ENCODE measurements at places on chromosomes 4 and X.

GRCh38 chr4:8308856-8309771 is 39.6 kb downstream of the HTRA3 start:
- no peak for DNase-seq

DNA sequence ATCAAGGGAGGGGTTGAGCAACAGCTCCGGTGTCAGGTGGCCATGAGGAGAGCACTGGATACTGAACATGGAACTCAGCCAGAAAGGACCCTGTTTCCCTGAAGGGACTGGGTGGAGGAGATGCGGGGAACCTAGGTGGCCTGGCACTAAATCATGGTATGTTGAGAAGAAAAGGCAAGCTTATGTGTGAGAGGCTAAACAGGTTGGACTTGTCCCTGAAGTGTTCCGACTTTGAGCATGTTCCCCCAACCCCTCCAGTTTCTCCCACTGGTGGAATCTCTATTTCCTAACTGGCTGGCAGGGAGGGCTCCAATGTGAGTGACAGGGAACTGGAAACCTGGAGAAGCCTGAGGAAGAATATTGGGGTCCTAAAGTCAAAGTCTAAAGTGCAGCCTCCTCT is 69.5 kb downstream of the PLAC1 start:
- no peak for DNase-seq

GRCh38 chrX:4841216-4841745 is 1127.8 kb upstream of the PRKX start:
- DNase-seq: peak; percentile 56

DNA sequence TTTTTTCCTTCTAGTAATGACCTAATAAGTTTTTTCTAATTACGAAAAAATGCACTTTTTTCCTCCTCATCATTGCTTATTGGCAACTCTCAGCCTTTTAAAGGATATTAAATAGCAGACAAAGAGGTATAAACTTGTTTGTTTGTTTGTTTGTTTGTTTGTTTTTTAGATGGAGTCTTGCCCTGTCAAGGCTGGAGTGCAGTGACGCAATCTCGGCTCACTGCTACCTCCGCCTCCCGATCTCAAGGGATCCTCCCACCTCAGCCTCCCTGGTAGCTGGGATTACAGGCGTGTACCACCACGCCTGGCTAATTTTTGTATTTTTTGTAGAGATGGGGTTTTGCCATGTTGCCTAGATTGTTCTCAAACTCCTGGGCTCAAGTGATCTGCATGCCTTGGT is 6.0 kb downstream of the RBM47 start:
- no peak for DNase-seq

DNA sequence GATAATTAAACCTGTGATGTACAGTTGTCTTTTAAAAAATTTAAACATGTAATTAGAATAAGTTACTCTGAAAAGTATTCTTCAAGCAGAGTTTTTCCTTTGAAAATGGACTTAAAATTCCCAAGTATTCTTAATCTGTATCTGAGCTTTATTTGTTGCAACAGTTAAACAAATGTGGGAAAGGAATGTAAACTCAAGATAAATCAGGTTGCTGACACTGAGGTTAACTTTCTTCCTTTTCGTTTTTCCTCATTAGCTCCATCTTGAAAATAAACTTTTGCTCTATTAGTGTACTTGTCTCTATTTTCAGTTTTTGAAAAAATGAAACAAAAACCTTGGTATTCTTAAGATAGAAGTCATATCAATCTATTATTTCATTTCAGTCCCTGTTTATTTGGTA is 144.5 kb upstream of the BMPR1B start:
- DNase-seq: no peak

- no peak for DNase-seq
Observed at GRCh38 chr4:187090401-187090800, 366.7 kb upstream of the FAT1 start.

GRCh38 chr4:112029771-112030171 is 115.5 kb upstream of the FAM241A start:
- no peak for DNase-seq

DNA sequence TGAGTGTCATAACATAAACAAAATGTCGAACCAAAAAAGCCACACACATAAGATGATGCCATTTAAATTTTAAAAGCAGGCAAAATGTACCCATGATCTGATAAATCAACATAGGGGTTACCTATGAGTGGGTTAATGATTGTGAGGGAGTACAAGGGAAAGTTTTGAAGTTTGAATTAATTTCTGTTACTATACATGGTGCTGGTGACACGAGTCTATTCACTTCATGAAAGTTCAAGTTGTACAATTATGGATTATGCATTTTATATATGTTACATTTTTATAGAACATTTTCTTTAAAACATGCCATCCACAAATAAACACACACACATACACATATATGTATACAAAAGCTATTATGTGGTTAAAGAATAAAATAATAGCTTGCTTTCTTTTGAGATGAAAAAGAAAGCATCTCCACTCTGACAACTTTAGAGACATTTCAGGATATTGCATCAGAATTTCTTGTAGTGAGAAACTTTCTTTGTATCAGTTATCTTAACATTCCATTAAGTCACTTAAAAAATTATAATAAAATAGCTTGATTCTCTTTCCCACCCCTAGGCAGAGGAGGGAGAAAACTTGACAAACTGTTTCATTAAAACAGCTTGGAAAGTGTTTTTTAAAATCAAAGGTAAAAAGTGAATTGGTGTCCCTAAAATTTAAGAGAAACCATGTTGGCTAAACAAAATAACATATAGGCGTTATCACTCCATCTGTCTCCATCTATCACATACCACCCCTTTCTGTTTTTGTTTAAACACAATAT is 891.8 kb upstream of the NDST4 start:
- DNase-seq: no peak

DNA sequence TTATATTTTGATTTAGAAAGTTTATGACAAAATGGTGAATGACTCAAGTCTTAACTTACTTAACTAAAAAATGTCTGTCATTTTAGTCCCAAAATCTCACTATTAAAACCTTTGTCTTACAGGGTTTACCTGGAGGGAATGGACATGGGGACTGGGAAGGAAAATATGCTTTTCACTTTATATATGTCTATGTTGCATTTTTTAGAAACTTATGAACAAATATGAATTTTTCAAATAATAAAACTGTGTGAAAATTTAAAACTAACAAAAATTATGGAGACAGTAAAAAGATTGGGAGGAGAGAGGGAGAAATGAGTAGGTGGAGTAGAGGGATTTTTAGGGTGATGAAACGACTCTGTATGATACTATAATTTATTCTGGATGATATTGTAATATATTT is 6.2 kb downstream of the MGARP start:
- DNase-seq: no peak

GRCh38 chr4:8508266-8508665 is 67.7 kb downstream of the TRMT44 start:
- no peak for DNase-seq

GRCh38 chrX:45623266-45623665 is 422.6 kb upstream of the DIPK2B start:
- no peak for DNase-seq

DNA sequence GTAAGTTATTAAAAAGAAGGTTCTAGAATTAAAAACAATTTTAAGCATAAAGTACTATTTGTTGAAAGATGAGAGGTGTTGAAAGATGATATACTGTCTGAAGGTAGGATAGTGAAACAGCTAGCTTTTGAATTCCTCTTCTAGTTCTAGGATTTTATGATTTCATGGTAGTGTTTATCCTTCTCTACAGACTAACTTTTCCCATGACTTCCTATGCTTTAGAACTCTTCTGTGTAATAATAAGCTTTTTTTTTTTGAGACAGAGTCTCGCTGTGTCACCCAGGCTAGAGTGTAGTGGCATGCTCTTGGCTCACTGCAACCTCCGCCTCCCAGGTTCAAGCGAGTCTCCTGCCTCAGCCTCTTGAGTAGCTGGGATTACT is 96.0 kb upstream of the NUDT6 start:
- DNase-seq: no peak

- DNase-seq: no peak
Observed at GRCh38 chr4:185358514-185358913, 37.2 kb downstream of the LRP2BP start.

GRCh38 chrX:17552044-17552650 is 177.1 kb downstream of the NHS start:
- DNase-seq: no peak

DNA sequence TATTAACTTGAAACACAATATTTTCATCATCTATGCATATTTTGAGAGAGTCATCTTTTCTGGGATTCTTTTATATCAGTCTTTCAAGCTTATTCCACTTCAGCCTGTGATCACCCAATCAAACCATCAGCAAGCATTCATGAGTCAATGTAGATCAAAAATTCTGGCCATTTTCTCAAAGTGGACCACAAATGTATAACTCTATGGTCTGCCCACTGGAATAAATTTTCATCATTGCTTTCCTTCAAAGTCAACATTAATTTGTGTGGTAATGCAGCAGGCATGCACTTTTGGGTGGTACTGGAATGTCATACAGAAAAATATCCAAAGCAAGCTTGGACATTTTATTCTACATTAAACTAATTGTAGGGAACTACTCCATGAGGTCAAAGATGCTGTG is 1013.0 kb downstream of the STIM2 start:
- DNase-seq: no peak

DNA sequence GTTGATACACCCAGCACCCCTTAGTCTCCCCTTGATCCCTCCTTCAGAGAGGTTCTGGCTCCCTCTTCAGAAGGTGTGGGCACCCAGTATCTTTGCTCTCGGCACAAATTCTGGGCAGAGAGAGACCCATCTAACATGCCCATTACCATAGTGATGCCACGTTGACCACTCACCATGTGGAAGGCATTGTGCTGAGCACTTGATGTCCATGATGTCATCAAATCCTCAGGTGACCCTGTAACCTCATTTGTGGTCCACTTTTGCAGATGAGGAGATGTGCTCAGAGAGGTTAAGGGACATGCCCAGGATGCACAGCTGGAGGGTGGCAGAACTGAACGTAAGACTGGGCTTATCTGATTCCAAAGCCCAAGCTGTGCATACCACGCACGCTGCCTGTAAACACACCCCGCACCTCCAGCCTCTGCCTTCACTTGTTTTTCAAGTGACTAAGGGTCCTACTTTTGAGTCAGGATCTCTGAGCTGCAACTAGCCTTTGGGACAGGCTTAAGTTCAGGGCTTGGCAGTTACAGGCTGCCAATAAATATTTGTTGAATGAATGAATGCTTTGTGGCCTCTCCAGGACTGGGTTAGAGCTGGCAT is 55.2 kb downstream of the HTRA3 start:
- DNase-seq: peak; percentile 30

DNA sequence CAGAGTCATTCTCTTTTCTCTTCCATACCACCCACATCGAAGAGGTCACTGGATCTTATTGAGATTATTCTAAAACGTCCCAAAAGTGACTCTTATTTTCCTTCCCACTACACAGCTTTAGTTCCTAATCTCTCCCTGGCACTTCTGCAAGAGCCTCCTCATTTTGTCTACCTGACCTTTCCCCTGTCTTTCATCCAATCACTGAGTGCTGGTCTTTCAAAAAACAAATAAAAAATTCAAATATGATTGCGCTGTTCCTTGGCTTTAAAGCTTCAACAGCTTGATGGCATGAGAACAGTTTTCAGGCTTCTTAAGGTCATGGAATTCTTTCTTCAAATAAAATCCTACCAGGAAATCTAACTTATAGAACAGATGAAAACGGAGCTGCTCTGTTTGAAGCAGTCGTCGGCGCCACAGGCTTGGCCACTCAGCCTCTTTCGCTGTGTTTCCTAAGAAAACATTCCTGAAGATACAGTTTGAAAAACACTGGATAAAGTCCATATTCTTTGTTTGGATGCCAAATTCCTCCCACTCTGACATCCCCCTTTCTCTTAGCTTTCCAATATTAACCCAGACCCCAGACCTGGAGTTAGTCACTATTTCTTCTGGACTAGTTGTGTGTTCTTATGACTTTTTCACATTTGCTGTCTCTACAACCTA is 12.5 kb downstream of the SYTL5 start:
- no peak for DNase-seq

DNA sequence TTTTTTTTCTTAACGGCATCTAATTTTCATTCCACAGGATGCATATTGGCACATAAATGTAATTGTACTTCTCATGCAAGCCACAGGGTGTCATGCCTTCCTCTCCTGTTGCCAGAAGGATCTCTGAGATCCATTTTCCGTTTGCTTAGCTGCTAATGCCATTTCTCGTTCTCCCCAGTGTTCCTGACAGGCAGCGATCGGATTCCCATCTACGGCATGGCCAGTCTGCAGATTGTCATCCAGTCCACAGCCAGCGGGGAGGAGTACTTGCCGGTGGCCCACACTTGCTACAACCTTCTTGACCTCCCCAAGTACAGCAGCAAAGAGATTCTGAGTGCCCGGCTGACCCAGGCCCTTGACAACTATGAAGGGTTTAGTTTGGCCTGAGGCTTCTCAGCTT is 8.9 kb upstream of the NAP1L5 start:
- DNase-seq: no peak

- DNase-seq: no peak
Observed at GRCh38 chr4:146146918-146147317, 28.6 kb upstream of the LSM6 start.

- peak; percentile 82 for DNase-seq
Observed at GRCh38 chrX:40772290-40772689, 36.9 kb upstream of the MED14 start.

DNA sequence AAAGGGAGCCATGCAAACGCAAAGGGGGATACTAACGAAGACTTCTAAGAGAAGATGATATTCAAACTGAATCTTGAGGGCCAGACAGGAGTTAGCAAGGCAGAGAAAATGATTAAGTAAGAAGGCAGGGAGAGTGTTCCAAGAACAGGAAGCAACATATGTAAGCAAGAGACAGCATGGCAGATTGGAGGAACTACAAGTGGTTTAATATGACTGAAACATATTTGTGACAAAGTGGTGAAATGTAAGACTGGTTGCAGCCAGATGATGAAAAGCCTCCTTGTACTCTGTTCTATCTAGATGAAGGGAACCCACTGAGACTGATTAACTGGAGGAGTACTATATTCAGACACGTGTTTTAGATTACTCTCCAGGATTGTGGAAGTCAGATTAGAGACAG is 116.6 kb upstream of the DIAPH2 start:
- no peak for DNase-seq

GRCh38 chr4:110754716-110755115 is 131.8 kb upstream of the PITX2 start:
- no peak for DNase-seq

GRCh38 chrX:48591255-48591791 is 6.0 kb upstream of the WDR13 start:
- DNase-seq: peak; percentile 65

DNA sequence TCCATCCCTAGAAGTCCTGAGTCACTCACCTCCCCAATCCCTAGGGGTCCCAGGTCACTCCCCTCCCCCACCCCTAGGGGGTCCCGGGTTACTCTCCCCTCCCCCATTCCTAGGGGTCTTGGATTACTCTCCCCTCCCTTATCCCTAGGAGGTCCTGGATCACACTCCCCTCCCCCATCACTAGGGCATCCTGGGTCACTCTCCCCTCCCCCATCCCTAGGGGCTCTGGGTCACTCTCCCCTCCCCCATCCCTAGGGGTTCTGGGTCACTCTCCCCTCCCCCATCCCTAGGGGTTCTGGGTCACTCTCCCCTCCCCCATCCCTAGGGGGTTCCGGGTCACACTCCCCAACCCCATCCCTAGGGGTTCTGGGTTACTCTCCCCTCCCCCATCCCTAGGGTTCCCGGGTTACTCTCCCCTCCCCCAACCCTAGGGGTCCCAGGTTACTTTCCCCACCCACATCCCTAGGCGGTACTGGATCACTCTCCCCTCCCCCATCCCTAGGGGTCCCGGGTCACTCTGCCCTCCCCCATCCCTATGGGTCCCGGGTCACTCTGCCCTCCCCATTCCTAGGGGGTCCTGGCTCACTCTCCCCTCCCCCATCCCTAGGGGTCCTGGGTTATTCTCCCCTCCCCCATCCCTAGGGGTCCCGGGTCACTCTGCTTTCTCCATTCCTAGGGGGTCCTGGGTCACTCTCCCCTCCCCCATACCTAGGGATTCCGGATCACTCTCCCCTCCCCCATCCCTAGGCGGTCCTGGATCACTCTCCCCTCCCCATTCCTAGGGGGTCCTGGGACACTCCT is 2.1 kb downstream of the ASMTL start:
- peak; percentile 23 for DNase-seq

Measured in islet precursor cell (in vitro differentiated cells).